ENCODE measurements at places on chromosomes 16 and 17.

GRCh38 chr17:37519251-37519985 is 29.7 kb downstream of the DUSP14 start:
- DNase-seq, result peak; percentile 40

DNA sequence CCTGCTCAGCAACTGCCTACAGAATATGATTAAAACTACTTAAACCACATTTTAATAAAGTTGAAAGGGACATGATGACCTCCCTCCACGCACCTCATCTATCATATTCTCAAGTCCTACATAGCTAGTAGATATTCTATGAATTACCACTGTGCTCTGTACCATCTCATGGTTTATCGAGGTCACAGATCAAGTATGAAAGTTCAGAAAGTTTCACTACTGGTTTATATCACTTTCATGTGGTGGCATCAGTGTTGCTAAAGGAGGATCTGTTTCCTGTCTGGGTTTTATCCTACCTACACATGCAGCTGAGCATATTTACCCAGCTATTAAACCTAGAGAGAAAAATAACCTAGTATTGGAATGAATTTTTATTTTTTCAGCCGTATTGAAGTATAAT is 214.9 kb upstream of the MON1B start:
- no peak for DNase-seq

GRCh38 chr17:48564188-48565021 is 13.7 kb downstream of the HOXB4 start:
- DNase-seq, result no peak

GRCh38 chr16:68073902-68074760 is 11.0 kb upstream of the NFATC3 start:
- DNase-seq, result no peak

GRCh38 chr17:44995436-44996001 is 27.4 kb upstream of the C1QL1 start:
- no peak for DNase-seq

GRCh38 chr17:2455956-2456355 is 55.1 kb upstream of the MNT start:
- no peak for DNase-seq

DNA sequence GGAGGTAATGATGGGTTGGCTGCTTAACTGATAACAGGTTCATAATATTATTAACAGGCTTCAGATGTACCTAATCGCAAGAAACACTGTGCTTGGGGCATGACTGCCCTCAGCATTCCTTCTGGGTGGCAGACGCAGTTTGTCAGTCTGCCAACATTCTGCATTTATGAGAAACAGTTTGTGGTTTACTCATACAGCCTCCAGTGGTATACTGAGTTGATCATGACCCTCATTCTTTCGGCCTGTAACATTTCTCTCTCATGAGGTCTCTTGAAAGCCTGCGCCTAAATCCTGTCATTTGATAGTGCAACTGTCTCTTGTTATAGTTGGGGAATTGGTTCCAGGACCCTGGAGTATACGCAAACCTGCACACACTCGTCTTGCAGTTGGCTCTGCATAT is 4.9 kb upstream of the RUSF1 start:
- DNase-seq, result peak; percentile 82
